ENCODE measurements at places on chromosomes 1 and 21.

DNA sequence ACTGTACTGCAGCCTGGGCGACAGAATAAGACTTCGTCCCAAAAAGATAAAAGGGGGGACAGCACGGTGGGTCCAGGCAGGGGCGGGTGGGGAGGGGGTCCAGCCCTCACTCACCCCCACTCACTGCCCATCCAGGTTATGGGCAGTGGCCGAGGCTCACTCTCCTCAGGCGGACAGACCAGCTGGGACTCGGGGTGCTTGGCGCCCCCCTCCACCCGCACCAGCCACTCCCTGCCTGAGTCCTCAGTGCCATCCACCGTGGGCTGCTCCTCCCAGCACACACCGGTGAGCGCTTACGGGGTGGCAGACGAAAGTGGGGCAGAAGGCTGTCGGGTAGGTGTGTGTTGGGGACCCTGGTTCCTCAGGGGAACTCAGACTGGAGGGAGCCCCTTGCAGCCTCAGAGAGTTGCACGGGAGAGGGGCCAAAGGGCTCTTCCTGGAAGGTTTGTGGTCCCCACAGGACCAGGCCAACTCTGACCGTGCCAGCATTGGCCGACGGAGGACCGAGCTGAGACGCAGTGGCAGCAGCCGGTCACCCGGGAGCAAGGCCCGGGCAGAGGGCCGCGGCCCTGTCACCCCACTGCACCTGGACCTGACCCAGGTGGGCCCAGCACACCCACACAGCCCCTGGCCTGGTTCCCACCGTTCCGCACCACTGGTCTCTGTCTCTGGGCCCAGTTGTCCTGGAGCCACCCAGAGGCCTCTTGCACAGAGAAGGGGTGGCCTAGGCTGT, 6.6 kb downstream of the PLEKHN1 start:
- no peak for DNase-seq

- no peak for DNase-seq
These were observed 11.4 kb downstream of the FASLG start for GRCh38 chr1:172670316-172670715.

DNA sequence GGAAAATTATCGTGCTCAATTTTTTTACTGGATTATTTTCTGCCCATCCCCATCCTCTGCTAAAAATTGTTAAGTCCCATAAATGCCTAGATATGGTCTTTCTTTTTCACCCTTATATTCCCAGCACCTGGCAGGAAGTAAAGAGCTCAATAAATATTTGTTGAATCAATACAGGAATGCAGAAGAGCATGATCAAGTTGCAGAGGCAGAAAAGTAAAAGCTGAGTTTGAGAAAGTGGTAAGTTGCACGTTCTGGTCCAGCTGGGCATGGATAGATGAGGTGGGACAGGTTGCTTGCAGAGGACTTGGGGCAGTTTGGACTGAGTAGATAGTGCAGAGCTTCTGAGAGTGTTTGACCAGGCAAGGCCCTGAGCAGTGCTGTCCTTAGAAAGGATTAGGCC, 40.1 kb downstream of the ZNF281 start:
- DNase-seq = no peak

DNA sequence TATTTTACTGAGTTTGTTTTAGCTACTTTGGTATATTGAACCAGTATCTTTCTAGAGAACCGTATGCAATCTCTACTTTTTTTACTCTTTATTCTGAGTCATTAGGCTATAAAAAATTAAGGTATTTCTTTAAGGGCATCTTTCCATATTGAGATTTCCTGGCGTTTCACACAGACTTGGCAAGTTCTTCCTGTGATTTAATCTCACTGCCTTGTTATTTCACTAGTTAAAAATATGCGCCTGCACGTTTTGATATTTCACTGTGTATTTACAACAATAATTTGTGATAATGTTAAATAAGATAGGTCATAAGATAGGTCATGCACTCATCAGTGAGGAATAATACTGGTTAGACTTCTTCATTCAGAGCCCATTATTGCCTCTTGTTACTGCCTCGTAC, 16.2 kb upstream of the CR1L start:
- DNase-seq = no peak

GRCh38 chr1:7084232-7084894, 299.1 kb downstream of the CAMTA1 start:
- DNase-seq = no peak

DNA sequence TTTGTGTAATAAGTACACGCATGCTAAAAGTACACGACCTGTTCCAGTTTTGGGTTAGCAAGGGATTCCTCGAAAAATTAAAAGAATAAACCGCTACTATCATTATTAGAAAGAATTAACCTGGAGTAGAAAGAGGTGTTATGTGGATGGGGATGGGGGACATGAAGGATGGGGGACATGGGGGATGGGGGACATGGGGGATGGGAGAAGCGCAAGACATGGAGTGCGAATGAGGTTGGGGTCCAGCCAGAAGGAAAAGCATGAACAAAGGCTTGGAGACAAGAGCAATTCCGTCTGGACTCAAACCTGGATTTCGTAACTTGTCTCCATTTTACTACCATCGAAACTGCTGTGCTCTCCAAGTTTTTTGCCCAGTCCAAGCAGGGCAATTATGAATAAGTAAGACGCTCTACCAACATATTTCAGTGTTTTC, 591 bp upstream of the KDM1A start:
- DNase-seq = no peak

GRCh38 chr1:12109901-12110300, 46.8 kb downstream of the TNFRSF8 start:
- no peak for DNase-seq

- peak; percentile 83 for DNase-seq
These were observed 14.4 kb downstream of the RNF223 start for GRCh38 chr1:1059494-1060280.
